ENCODE measurements at places on chromosomes 4 and X.
A peak's percentile ranks its signal among the peaks of the same experiment; 100 is the strongest.

- DNase-seq = no peak
These were observed 6.9 kb downstream of the SLC39A8 start for GRCh38 chr4:102338405-102338804.

GRCh38 chr4:138659812-138660316 is 355.7 kb upstream of the NOCT start:
- DNase-seq = no peak

- no peak for DNase-seq
These were observed 122.8 kb upstream of the NOCT start for GRCh38 chr4:138892483-138893407.

GRCh38 chr4:97558204-97558778 is 585.0 kb downstream of the STPG2 start:
- DNase-seq = no peak

GRCh38 chrX:129755779-129756650 is 17.2 kb downstream of the XPNPEP2 start:
- no peak for DNase-seq

DNA sequence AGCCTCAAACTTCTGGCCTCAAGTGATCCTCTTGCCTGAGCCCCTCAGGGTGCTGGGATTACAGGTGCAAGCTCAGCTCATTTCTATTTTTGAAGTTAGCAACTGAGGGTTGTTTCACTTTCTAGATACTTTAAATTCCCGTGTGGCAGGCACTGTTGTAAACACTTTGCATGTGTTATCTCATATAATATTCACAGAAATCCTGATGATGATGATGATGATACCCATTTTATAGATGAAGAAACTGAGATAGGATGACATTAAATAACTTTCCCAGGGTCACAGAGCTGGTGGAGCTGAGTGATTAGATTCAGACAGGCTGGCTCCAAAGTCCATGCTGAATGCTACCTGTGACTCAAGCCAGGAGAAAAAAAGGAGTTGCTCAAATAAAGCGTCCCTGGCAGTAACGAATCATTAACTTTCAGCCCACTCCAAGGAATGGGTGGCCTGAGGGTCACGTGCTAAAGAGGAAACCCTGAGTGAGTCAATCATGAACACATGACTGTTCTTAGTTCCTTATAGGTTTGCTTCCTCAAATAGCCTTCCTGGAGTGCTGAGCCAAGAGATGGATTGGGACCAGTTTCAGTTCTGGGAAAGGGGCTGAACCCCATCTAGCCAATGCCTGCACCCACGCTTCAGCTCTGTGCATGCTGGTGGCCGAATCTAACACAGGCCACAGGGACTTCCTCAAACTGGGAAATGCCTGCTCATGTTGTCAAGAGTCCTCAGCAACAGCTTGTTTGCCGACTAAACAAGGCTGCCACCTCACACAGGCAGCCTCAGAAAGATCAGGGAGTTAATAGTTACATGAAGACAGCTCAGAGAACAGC is 52.8 kb downstream of the RBM47 start:
- no peak for DNase-seq

DNA sequence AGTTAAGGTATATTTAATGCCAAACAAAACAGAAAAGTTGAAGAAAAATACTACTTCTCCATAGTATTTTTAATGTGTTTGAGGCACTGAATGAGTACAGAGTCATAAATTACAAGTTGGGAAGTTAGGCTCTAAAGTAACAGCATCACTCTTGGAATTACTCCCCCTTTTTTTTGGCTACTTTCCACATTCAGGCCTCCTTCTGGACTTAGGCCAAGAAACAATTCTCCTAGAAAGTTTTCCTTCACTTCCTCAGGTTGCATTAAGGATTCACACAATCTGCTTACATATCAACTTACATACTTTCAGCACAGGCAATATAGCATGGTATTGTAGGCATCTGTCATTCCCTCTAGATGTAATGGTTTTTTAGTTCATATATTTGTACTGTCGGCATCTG is 52.1 kb downstream of the TMEM165 start:
- DNase-seq = no peak

- DNase-seq = no peak
These were observed 99.2 kb upstream of the TENM3 start for GRCh38 chr4:182143822-182144625.

- no peak for DNase-seq
These were observed 50.2 kb downstream of the RPGR start for GRCh38 chrX:38277136-38277535.

- DNase-seq = no peak
These were observed 134.0 kb downstream of the ANXA5 start for GRCh38 chr4:121562811-121563210.

DNA sequence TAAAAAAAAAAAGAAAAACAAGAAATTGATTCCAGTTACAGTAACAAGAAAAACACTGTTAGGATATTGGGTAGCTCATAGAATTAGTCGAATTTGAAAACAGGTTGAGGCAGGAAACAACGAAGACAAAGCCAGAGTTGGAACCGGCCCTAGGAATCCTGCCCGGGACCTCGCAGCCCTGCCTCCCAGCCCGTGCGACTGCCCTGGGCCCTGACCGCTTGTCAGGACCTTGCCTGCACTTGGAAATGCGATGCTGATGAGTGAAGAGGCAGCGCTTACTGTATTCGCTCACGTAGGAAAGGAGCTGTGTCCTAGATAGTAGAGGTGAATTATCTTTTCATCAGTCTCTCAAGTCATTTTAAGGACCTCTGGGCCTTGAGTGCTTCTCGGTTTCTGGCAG is 611.7 kb upstream of the FAT1 start:
- DNase-seq = no peak

GRCh38 chr4:159178151-159178546 is 75.3 kb downstream of the RAPGEF2 start:
- no peak for DNase-seq

DNA sequence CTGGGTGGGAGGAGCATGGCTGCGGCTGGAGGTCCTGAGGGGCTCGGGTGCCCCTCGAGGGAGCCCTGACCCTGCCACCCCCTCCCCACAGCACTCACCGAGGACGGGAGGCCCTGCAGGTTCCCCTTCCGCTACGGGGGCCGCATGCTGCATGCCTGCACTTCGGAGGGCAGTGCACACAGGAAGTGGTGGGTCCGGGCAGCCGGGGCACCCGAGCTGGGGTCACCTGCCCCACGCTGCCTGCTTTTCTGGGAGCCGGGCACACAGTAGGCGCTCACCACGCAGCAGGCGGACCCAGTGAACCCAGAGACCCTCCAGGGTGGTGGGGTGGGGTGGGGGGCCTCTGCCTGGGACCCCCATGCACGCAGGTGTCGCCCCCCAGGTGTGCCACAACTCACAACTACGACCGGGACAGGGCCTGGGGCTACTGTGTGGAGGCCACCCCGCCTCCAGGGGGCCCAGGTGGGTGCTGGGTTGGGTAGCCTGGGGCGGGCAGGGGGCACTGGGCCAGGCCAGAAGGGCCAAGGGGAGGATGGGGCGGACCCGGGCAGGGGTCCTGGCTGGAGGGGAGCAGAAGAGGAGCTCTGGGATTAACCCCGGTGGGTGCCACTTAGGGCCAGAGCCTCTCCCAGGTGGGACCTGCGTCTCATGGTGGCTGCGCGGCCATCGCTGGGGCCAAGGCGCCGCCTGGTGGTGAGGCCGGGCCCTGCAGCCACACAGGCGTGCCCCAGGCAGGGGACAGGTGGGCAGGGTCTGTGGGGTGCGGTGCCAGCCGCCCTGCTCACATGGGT is 1.4 kb downstream of the HGFAC start:
- DNase-seq = peak; percentile 31

GRCh38 chr4:88573276-88573980 is 18.9 kb upstream of the HERC3 start:
- no peak for DNase-seq

DNA sequence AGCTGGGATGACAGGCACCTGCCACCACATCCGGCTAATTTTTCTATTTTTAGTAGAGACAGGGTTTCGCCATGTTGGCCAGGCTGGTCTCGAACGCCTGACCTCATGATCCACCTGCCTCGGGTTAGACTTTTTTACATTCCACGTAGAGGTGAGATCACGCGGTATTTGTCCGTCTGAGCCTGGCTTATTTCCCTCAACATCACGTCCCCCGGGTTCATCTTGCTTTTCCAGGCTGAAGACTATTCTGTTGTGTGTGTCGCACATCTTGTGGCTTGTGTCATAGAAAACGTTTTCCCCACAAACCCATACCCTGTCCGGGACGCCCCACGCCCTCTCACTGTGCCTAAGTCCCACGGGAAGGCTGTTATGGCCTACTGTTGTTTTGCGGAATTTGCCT is 185.3 kb downstream of the CRLF2 start:
- DNase-seq = no peak

GRCh38 chr4:33091961-33092360 is 2371.8 kb downstream of the PCDH7 start:
- no peak for DNase-seq

- no peak for DNase-seq
These were observed 29.5 kb upstream of the XIAP start for GRCh38 chrX:123830309-123830708.

DNA sequence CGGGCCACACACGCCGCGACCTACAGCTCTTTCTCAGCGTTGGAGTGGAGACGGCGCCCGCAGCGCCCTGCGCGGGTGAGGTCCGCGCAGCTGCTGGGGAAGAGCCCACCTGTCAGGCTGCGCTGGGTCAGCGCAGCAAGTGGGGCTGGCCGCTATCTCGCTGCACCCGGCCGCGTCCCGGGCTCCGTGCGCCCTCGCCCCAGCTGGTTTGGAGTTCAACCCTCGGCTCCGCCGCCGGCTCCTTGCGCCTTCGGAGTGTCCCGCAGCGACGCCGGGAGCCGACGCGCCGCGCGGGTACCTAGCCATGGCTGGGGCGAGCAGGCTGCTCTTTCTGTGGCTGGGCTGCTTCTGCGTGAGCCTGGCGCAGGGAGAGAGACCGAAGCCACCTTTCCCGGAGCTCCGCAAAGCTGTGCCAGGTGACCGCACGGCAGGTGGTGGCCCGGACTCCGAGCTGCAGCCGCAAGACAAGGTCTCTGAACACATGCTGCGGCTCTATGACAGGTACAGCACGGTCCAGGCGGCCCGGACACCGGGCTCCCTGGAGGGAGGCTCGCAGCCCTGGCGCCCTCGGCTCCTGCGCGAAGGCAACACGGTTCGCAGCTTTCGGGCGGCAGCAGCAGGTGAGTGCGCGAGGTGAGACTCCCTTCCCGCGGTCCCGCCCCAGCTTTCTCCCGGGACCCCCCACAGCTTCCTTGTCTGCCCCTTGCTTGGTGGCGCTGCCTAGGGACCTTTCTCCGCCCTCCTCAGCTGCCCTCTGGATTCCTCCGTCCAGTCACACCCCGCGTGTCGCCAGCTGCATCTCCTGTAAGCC is 678 bp downstream of the BMP3 start:
- DNase-seq = no peak

GRCh38 chrX:136684120-136684519 is 36.2 kb downstream of the CD40LG start:
- DNase-seq = no peak

GRCh38 chr4:88018466-88018865 is 11.0 kb downstream of the PKD2 start:
- DNase-seq = no peak

GRCh38 chr4:139007640-139008039 is 7.9 kb upstream of the NOCT start:
- DNase-seq = no peak

DNA sequence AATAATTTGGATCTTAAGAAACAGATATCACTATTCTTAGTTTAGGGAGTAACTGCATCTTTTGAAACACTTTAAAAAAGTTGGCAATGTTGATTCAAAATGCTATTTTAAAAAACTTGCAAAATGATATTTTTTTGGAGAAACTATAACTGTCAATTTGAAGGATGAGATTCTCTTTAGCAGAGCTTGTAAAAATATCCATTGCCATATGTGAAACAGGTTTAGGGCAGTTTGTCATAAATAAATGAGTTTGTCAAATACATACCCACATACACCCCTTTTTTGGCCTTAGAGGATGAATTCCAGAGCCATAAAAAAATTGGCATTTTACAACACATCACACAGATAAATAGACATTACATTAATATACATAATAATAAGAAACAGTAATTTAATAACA is 174.6 kb downstream of the BMPR1B start:
- DNase-seq = no peak

DNA sequence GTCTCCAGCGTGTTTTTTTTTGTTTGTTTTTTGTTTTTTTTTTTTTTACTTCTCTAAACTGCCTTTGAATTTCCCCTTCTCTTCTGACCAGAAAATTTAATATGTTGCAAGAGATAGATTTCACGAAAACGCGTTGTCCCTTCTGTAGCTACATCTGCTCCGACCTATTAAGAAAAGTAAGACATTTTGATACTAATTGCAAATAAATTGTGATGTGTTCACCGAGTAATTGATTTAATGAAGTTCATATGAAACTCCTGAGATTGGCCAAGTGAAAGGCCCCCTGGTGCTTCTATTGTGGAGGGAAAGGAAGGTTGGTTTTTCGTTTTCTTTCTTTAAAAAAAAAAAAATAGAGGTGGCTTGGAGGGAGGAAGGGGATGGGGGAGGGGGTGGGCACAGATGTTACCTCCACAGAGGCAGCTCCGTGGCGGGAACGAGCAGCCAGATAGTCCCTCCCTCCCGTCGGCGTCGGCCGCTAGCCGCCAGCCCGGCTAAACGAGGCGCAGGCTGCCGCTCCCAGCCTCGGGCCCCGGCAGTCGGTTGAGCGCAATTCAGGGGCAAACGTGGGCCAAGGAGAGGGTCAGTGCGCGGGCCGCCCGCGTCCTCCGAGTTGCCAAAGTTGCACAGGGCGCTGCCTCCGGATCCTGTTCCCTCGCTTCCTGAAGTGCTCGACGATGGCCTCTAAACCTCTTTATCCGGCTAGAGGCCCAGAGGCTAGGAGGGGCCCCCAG is 139.1 kb upstream of the ZIC3 start:
- no peak for DNase-seq

DNA sequence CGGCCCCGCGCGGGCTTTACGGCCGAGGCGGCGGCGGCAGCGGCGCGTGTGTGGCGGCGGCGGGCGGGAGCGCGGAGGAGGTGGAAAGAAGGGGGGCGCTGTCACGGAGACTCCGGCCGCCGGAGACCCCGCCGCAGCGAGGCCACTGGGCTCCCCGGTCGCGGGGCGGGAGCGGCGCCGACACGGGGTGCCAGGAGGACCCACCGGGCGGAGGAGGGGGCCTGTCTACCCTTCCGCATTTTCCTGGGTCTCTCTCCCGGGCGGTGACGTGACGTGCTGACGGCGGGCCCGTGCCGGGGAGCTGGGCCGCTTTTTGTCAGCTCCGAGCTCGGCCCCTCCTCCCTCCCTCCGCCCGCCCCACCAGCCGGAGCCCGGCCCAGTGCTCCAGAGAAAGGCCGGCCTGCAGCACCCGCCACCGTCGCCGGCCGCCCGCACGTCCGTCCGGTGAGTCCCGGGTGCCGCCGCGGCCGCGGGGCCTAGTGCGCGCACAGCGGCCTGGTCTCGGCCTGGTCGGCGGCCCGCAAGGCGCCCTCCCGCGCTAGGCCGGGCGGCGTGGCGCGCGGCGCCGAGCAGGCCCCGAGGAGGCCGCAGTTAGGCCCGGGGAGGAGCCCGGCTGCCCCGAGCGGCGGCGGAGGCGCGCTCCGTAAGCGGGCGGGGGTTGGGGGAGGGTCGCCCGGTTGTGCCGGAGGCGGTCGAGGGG is at the start of gene ZFX:
Gene ZFX (plus strand): TSS at position 379 of the 700 bp plus-strand sequence. CDS start 23,014 bp downstream, outside the sequence.
- DNase-seq = peak; percentile 53

GRCh38 chrX:46278572-46278971 is 266.6 kb downstream of the ZNF674 start:
- no peak for DNase-seq

GRCh38 chrX:65681810-65682209 is 14.4 kb downstream of the MSN start:
- no peak for DNase-seq

- DNase-seq = no peak
These were observed 15.3 kb upstream of the PRR27 start for GRCh38 chr4:70138751-70139150.

Measured in stimulated activated CD8-positive, alpha-beta memory T cell treated with anti-CD3 and anti-CD28 coated beads, Interleukin-4, amount 100 ng/mL, for 1 hour (primary cell).